ENCODE measurements at places on chromosomes 7 and 10.

- DNase-seq, result no peak
These were observed 265.0 kb downstream of the MAD1L1 start for GRCh38 chr7:1967512-1968396.

DNA sequence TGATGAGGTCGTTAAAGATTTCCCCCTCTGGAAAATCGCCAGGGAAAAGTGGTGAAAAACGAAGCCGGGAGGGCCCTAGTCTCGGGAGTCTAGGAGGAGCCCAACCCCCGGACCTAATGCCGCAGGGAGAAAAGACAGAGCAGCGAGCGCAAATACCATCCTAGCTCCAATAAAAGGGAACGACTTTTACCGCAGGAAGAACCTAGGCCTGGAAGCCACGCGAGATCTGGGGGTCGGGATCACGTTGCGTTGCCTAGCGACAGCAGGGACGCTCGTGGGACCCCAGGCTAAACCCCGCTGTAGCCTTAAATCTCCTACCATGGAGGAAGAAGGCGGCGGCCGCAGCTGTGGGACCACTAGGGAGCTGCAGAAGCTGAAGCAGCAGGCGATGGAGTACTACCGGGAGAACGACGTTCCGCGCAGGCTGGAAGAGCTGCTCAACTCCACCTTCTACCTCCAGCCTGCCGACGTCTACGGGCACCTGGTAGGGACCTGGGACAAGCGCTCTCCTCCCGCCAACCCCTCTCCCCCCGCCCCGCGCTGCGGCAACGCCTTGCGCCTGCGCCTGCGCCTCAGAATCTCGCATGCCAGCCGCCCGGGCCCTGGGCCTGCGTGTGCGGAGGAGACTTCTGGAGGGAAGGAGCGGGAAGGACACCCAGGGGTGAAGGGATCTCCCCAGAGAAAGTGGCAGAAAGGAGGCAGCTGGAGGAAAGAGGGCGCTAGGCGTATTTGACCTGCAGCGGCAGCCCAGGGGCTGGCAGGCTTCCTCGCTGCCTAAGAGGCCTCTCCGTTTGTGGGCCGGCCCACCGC lies at the start of gene ENO4:
Gene ENO4 (plus strand): TSS at position 252 of the 810 bp plus-strand sequence. CDS start 68 bp downstream, at position 320.
- peak; percentile 74 for DNase-seq

- DNase-seq, result no peak
These were observed 474.1 kb upstream of the ZMIZ1 start for GRCh38 chr10:78594559-78595268.

DNA sequence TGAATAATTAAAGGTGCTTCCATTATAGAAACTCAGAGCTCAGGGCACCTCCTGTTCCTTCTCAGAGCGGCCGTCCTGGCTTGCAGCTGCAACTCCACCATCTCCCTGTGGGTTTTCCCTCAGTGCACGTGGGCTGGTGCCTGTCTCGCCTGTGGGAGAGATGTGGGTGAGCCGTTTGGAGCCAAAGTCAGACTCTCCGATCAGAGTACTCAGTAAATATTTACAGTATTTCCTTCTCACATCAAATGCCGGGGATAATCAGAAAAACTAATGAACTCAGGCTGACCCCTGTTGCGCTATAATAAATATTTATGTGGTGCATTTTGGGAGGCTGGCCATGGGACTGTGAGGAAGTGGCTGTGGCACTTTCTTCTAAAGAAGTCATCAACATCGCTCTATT lies 155.8 kb upstream of the HABP2 start:
- DNase-seq, result no peak

- no peak for DNase-seq
These were observed 8.4 kb downstream of the BAMBI start for GRCh38 chr10:28685717-28686116.

- no peak for DNase-seq
These were observed 78.6 kb upstream of the DYNC1I1 start for GRCh38 chr7:95693551-95694333.

DNA sequence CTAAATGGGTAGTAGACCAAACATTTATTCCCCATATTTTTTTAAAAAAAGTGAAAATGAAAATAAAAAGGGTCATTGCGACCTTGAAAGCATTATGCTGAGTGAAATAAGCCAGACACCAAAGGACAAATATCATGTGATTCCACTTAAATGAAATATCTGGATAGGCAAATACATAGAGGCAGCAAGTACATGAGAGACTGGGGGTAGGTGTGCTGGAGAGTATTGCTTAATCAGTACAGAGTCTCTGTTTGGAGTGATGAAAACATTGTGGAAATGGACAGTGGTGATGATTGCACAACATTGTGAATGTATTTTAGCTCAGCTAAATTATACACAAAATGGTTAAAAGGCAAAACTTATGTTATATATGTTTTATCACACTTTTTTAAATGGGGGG lies 169.4 kb downstream of the AKR1D1 start:
- DNase-seq, result no peak

DNA sequence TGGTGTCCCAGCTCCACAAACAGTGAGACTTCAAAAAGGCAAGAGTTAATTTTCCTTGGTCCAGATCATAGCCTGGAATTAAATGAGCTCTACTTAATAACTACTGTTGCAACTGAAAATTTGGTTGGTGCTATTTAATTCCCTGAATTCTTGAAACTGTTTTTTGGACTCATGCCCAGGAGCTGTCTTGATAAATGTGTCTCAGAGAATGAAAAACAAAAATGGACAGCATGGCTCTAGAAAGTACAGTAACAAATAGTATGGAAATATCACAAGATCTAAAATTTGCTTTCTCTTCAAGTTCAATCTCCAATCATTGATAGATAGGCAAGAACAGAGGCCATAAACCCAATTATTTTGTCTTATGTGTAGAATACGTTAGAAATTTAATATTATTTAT lies 42.5 kb downstream of the CCDC71L start:
- DNase-seq, result no peak

- no peak for DNase-seq
These were observed 474.1 kb upstream of the AKR1E2 start for GRCh38 chr10:4351723-4352413.

- DNase-seq, result peak; percentile 28
These were observed 765 bp downstream of the WBP1L start for GRCh38 chr10:102744374-102745051.

DNA sequence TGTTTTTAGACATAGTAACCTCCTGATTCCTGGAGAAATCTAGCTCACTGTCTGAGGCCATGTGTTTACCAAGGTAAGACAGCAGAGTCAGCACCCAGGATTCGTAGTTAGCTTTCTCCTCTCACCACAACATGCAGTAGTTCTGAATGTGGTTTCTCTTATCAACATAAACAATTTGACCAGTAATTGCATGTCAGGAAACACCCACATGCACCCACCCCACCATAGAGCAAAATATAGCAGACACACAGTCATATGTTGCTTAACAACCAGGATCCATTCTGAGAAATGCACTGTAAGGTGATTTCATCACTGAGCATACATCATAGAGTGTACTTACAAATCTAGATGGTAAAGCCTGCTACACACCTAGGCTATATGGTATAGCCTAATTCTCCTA lies 1004.0 kb downstream of the ANKRD7 start:
- no peak for DNase-seq

DNA sequence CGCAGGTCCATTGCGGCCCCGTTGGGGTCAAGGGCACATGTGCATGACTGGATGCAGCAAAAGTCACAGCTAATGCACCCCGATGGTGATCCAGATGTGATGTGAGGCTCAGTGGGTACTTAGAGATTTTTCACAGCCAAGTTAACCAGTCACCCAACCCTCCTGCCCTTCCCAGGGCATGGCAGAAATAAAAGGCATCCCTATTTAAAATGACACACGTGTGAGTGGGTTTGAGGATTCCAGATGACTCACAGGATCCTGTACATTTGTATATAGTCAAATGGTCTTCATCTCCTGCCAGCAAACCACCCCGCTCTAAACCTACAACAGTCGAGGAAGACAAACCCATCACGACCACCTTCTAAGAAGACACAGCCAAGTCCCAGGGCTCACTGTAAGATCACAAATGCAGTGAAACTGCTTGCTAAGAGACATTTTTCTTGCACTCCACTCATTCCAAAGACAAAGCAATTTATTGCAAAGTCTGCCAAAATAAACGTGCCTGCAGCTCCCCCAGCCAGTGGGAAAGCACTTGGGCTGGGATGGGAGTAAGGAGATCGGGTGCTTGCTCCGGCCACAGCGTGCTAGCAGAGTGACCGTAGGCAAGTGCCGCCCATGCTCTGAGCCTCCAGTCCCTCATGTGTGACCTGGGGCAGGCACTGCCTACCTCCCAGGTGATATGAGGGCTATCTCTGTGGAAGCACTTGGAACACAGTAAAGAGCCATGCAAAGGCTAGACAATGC lies 86.6 kb upstream of the MACROH2A2 start:
- DNase-seq, result peak; percentile 15

DNA sequence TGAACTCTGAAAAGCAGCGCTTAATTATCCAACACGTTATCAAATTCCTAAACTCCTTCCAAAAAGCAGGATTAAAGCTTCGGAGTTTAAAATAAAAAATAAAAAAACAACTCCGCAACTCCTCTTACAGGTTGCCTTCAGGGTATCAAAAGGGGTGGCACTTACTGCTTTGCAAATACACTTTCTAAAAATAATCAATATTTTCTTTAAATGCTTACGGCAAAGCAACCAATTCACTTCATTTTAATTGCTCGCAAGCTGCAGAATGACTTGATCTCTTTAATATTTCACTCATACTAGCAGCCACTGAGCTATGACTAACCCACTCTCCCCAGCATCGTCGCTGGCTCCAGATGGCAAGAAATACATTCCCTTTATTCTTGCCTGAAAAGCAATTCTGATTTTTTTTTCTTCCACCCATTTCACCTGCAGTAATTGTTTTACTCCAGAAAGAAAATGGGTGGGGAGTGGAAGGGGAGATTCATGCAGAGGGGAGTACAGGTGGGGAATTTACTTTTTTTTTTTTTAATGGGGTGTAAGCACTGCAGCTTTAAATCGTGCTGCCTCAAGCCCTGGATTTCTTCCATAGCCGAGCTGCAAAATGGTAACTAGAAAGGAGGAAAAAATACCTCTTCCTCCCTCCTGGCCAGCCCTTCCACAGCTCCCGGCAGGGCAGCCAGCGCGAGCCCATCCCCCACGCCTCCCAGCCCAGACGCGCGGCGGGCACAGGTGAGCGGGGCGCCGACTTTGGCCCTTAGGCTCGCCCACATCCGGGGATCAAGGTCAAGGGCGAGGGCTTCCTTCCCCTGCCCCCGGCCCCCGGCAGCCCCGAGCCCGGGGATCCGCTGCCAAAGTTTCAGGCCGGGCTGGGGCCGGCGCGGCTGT lies 54.2 kb upstream of the FHIP2A start:
- DNase-seq, result peak; percentile 47

- no peak for DNase-seq
These were observed 10.2 kb upstream of the PPP1R3C start for GRCh38 chr10:91642831-91643692.

- no peak for DNase-seq
These were observed 64.5 kb downstream of the MCMBP start for GRCh38 chr10:119807960-119808697.

GRCh38 chr10:106557053-106557452 lies 607.5 kb downstream of the SORCS1 start:
- DNase-seq, result no peak

GRCh38 chr7:115988401-115988800 lies 42.2 kb downstream of the TFEC start:
- DNase-seq, result no peak

DNA sequence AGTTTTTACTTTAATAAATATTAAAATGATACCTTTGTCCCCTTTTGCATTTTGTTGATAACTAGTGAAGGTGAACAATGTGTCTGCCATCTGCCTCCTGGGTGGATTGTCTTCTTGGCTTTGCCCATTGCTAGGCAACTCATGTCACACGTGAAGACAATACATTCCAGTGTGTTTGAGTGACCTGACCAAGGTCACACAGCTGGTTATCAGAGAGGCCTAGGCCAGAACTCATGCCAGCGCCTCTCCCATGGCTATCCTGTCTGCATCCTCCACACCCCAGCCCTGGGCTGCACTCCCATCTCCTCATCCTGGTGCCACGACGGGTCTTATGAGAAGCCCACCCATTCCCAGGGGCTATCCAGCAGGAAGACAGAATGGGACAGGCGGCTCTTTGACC lies 108.7 kb downstream of the PLCE1 start:
- DNase-seq, result no peak

DNA sequence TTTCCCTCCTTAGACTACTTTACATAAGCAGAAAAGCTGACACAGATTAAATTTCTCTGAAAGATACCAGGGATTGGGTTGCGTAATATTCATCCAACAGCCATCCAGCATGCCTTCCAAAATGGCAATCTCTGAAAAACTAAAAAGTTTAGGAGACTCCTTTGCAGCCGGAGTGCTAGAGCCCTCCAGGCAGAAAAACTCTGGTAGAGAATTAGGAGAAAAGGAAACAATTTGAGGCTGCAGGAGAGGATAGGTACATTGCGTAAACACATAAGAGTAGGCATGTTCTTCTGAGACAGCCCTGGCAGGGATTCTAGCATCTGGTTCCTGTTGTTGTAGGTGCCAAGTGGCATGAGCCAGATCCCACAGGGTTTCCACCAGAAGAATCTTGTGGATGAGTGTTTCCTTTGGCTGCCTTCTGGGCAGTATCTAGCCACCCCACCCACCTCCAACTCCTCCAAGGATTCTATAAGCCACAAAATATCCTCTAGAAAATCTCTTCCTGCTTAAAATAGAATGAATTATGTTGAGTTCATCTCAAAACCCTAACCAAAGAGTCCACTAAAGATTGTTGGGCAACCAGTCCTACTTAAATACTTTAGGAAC lies 402.4 kb downstream of the HGF start:
- peak; percentile 90 for DNase-seq

GRCh38 chr10:116990276-116990800 lies 14.6 kb downstream of the SHTN1 start:
- no peak for DNase-seq

DNA sequence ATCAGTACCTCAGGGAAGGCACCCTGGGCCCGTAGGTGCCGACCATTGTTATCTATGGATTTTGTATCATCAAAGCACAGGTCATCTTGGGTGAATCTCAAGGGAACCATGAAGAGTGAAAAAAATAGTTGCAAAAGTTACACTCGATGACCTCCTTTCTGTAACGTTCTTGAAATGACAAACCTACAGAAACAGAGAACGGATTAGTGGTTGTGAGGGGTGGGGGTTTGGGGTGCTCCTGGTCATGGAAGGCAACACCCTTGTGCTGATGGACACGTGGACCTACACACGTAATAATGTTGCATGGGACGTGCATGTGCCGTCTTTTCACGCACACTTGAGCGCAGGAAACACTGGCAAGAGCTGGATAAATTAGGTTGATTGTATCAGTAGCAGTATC lies 655.9 kb downstream of the SDK1 start:
- no peak for DNase-seq
